ENCODE measurements at places on chromosomes 13 and 19.

DNA sequence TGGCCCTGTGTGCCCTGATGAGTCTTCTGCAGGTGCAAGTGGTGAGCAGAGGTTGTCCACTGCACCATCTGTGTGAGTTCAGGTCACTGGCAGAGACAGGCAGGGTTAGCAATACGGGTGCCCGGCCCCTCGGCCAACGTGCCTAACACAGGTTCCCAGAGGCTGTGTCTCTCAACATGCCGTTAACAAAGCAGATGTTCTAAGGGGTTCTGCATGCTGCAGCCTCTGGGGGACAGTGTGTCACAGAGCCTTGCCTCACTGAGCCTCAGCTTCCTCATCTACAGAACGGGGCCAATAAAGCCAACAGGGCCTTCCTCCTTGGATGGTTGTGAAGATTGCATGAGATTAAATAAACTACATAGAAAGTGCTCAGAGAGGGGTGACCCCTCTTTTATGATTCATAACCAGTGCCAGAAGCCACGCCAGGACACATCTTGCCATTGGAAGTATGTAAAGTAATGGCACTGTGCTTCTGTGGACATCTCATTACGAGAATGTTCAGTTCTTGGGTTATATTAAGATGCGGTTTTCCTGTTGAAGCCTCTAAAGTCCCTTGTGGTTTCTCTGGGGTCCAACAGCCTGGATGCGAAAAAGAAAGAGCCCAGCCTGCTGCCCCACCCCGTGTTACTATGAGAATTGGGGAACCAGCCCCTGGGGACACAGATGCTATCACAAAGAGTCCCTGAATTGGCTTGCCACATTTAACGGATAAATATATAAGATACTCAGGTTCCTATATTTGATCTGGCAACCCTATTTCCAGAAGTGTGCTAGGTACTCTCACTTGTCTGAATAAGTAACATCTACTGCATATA lies 11.2 kb upstream of the ARHGEF18 start:
- no peak for DNase-seq

- peak; percentile 44 for DNase-seq
Measured at GRCh38 chr13:94829185-94829836, 117.0 kb upstream of the SOX21 start.

DNA sequence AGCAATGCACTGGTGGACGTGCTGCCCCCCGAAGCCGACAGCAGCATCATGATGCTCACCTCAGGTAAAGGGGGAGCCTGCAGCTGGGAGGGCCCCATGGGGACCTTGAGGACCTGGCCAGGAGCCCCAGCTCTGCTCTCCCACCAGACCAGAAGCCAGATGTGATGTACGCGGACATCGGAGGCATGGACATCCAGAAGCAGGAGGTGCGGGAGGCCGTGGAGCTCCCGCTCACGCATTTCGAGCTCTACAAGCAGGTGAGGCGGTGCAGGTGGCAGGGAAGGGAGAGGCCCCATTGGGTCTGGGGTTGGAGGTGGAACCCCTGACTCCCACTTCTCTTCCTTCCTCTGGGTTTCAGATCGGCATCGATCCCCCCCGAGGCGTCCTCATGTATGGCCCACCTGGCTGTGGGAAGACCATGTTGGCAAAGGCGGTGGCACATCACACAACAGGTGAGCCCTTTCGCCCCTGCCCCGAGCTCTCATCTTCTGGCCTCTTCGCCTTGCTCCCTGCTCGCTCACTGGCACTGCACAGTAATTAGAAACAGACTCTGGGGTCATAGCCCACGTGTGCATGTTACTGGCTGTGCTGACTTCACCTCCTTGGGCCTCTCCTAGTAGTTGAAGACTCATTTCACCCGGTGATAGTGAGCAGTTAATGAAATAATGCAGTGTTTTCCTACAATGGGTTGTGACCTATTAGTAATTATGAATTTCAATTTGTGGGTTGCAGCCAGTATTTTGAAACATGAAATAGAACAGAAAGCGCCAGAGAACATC lies 3.6 kb downstream of the PSMC4 start:
- no peak for DNase-seq

GRCh38 chr19:10230173-10230860 lies 814 bp downstream of the S1PR2 start:
- peak; percentile 72 for DNase-seq

GRCh38 chr13:66171920-66172319 lies 1058.2 kb downstream of the PCDH9 start:
- DNase-seq, result peak; percentile 52

DNA sequence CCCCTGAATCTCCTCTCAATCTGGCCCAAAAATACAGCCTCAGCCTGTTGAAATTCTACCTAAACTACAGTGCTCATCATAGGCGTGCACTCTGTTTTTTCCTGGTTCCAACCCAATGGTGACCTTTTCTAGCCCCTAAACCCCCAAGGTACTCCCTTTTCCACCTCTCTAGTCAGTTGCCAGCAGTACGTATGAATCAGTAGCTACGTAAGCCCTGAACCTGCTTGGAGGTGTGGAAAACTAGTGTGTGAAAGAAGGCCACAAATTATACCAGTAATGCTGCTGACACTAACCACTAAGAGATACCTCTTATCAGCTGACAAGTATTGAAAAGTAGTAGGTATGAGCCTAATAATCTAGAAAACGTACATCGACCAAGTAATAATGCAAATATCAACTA lies 60.9 kb downstream of the FOXO1 start:
- DNase-seq, result no peak

- DNase-seq, result no peak
Measured at GRCh38 chr13:99830931-99831330, 140.6 kb downstream of the ZIC5 start.

Measured in retina (tissue), 1 donor.